ENCODE measurements at places on chromosomes 2 and 18.

- no peak for DNase-seq
Measured at GRCh38 chr18:5868218-5868854, 27.0 kb downstream of the TMEM200C start.

GRCh38 chr18:48104705-48105104 is 174.2 kb upstream of the SMAD2 start:
- no peak for DNase-seq

- no peak for DNase-seq
Measured at GRCh38 chr2:202756598-202756997, 115.0 kb downstream of the ICA1L start.

DNA sequence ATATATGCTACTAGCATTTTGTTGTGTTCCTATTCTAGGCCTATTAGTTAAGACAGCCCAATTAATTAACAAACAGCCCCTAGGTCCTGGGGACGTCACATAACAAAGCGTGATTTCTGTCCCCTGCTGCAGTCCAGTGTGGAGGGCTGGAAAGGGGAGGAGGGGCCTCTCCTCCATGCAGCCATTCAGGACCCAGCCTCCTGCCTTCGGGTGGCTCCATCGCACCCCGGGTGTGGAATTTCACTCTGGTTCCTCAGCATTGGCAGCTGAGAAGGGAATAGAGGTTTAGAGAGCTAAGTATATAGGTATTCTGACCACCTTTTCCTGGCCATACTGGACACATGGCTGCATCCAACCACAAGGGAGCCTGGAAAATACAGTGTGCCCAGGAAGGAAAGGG is 42.4 kb downstream of the MC2R start:
- DNase-seq = no peak

- DNase-seq = no peak
Measured at GRCh38 chr2:31957354-31958139, 53.3 kb downstream of the MEMO1 start.

GRCh38 chr2:12579018-12579417 is 137.7 kb upstream of the TRIB2 start:
- no peak for DNase-seq

- peak; percentile 17 for DNase-seq
Measured at GRCh38 chr18:62523631-62524439, 1.0 kb downstream of the ZCCHC2 start.

DNA sequence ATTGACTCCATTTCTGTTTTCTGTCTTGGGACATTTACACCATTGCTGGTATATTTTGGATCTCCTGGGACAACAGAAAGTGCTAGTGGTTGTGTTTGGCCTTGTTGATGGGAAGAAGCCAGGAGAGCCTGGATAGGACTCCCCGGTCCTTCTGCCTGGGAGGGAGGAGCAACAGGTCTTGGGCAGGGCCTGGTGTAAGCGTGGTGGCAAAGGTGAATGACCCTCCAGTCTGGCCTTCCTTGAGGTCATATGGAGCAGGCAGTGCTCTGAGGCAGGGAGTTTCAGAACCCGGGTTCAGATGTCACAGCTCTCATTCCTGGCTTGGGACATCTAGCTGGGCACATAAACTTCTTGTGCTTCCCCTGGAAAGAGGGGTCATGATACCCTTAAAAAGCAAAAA is 56.0 kb upstream of the RBM44 start:
- no peak for DNase-seq

GRCh38 chr2:196985511-196986183 is 59.1 kb upstream of the PGAP1 start:
- DNase-seq = no peak

- DNase-seq = no peak
Measured at GRCh38 chr18:6683112-6683876, 46.2 kb upstream of the ARHGAP28 start.

GRCh38 chr2:180980943-180981911 is 822 bp downstream of the UBE2E3 start:
- DNase-seq = no peak

- no peak for DNase-seq
Measured at GRCh38 chr18:44696892-44697291, 16.2 kb downstream of the SETBP1 start.

DNA sequence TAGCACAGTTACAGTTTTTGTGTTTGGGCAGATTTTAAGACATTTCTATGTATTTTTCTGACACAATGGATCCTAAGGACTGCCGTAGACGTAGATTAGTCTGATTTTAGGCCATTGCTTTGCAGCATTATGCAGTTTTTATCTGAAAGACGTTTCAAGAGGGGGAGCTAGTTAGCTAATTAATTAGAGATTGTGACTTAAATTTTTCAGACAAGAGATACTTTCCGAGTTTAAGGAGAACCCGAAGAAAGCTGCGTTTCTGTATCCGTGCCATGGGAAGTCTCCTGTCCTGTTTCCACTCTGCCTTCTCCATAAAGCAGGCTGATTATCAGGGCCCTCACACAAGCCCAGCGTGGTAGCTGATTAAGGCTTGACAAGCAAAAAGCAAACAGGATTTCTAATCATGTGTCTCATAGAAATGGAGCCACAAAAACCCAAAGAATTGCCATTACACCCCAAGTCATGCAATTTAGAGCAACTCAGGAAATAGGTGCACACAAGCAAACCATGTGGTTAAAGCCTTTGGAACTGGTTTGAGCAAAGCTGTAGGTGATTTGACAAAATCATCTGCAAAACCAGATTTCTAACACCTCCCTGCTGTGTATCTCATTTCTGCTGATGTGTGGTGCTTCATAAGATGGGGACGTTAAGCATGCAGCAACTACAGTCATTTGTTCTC is 808.1 kb downstream of the RNF144A start:
- no peak for DNase-seq

- no peak for DNase-seq
Measured at GRCh38 chr18:46856973-46857372, 60.3 kb downstream of the PIAS2 start.

GRCh38 chr2:51899643-51900042 is 867.7 kb upstream of the NRXN1 start:
- DNase-seq = no peak

DNA sequence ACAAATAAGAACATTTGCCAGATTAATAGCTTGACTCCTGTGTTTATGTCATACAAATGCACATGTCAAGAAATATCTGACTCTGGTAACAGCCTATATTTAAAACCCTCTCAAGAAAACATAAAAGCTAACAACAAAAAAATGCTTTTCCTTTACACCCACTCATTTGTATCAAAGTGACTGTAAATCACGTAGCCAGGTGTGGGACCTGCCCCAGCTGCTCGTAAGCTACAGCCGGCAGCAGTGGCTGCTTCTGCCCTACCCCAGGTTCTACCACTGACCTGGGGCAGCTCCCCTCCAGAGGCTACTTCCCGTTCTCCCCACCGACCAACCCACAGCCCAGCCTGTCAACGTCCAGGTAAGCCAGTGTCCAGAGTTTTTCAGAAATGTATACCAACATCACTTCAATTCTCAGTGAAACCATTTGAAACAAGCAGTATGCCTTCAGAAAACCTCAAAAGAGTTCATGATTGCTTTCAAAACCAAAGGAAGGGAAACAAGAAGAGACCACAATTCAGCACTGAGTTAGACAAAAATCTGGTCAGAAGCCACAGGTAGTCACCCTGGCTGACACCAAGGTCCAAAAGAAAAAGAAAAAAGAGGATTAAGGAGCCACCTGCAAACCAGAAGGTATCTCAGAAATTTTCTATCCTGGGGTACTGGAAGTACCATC is 40.4 kb downstream of the KIDINS220 start:
- no peak for DNase-seq

GRCh38 chr18:51044928-51045585 is 15.0 kb downstream of the SMAD4 start:
- DNase-seq = no peak

DNA sequence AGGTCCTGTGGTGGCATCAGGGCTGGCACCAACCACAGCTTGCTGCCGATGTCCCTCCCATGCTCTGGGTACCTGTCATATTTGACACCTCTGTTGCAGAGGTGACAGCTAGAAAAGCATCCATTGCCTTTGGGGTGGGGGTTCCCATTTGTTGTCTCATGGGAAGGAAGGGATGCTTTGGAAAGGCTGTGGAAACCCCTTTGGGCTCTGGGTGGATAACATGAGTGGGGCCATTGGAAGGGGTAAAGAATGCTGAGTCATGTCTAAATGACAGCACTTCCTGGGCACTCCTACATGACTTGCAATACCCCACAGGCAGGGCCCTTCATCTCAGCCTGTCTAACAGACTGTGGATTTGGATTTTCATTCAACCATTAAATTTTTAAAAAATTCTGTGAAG is 27.8 kb downstream of the CTIF start:
- DNase-seq = no peak

DNA sequence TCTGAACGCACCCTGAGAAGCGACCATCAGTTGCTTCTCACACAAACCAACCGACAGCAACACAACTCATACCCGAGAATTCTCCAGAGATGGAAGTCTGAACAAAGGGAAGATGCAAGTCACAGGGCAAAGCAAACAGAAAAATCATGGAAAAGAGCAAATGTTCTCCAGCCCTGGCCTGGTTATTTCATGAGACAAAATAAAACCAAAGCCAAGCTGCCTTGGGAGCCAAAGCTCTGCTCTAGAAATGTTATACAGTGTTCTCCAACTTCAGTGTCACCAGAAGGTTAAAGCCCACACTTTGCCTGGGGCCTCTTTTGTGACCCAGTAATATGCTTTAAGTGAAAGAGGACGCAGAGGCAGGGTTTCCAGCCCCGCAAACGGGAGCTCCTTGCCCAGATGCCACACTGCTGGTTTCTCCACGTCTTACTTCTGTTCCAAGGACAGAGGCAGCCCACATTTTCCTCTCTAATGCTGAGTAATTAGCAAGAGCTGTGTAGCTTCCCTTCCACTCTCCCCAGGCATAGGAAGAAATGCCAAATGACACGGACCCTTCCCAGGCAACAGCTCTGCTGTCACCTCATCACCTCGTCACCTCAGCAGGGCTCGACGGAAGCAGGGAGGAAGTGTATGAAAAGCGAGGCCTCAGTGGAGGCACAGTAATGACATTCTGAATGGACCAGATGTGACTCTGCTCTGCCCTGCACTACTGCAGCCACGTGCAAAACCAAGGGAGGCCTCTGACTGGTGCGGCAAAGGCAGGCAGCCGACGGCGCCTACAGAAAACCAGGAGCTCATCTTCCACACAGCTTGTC is 64.7 kb downstream of the FBXO15 start:
- no peak for DNase-seq

DNA sequence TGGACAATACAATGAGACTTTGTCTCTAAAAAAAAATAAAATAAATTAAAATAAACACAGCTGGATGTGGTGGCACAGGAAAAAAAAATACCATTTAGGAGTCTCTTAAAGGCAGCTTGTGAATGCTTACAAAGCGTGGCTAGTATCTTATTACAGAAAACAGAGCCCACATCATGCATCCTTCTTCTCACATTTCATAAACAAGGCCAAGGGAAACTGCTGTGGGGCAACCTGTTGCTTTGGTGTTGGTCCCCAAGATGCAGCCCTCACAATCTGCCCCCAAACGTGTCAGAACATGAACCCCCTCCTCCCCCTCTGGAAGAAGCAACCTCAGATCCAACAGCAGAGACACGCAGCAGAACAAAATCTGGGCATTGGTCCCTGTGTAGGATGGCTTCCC is 2.6 kb downstream of the SLC14A1 start:
- DNase-seq = no peak

GRCh38 chr2:177758591-177759371 is 313.8 kb downstream of the PDE11A start:
- no peak for DNase-seq

GRCh38 chr2:143294068-143294467 is 164.8 kb downstream of the ARHGAP15 start:
- no peak for DNase-seq

GRCh38 chr2:10659898-10660568 is 29.7 kb downstream of the NOL10 start:
- no peak for DNase-seq

GRCh38 chr2:184210329-184210728 is 388.0 kb upstream of the ZNF804A start:
- no peak for DNase-seq

GRCh38 chr18:361100-361732 is 93.4 kb upstream of the THOC1 start:
- DNase-seq = no peak

GRCh38 chr18:61360404-61361383 is 27.5 kb downstream of the CDH20 start:
- DNase-seq = no peak

GRCh38 chr2:46095830-46096229 is 201.4 kb upstream of the EPAS1 start:
- DNase-seq = no peak

- no peak for DNase-seq
Measured at GRCh38 chr18:44871771-44872170, 191.1 kb downstream of the SETBP1 start.

- DNase-seq = no peak
Measured at GRCh38 chr2:33560017-33560416, 39.1 kb downstream of the FAM98A start.

DNA sequence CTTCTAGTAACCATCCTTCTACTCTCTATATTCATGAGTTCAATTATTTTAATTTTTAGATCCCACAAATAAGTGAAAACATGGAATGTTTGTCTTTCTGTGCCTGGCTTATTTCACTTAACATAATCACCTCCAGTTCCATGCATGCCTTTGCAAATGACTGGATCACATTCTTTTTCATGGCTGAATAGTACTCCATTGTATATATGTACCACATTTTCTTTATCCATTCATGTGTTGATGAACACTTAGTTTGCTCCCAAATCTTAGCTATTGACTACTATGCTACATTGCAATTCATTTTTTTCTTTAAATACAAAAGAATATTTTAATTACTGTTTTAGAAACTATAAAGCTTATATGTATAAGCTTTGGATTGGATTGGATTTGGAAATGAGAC is 240.4 kb upstream of the LYPD1 start:
- no peak for DNase-seq

- no peak for DNase-seq
Measured at GRCh38 chr18:63150942-63151421, 168.6 kb downstream of the BCL2 start.

GRCh38 chr18:56030060-56030459 is 442.1 kb upstream of the TCF4 start:
- DNase-seq = no peak
